SW 1271 (cell line): ENCODE measurements at places on chromosomes 6 and 20.

GRCh38 chr6:166562726-166563125 is 23.8 kb downstream of the RAMACL start:
- no peak for DNase-seq

DNA sequence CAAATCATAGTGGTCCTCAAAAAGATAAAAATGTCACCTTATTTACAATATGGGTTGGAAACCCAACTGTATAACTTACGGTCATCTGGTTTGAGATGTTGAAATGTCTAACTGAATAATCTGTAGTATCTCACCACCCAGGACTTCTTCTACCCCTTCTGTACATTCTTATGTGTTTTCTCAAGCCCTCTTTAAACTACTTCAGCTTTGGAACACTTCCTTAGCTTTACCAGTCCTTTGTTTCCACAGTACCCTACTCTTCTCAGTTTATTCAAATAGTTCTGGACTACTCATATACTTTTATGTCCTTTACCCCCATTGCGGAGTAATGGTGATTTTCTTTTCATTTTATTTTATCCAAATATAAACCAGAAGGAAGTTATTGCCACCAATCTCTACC is 128.6 kb upstream of the FOXO3 start:
- DNase-seq, result no peak

DNA sequence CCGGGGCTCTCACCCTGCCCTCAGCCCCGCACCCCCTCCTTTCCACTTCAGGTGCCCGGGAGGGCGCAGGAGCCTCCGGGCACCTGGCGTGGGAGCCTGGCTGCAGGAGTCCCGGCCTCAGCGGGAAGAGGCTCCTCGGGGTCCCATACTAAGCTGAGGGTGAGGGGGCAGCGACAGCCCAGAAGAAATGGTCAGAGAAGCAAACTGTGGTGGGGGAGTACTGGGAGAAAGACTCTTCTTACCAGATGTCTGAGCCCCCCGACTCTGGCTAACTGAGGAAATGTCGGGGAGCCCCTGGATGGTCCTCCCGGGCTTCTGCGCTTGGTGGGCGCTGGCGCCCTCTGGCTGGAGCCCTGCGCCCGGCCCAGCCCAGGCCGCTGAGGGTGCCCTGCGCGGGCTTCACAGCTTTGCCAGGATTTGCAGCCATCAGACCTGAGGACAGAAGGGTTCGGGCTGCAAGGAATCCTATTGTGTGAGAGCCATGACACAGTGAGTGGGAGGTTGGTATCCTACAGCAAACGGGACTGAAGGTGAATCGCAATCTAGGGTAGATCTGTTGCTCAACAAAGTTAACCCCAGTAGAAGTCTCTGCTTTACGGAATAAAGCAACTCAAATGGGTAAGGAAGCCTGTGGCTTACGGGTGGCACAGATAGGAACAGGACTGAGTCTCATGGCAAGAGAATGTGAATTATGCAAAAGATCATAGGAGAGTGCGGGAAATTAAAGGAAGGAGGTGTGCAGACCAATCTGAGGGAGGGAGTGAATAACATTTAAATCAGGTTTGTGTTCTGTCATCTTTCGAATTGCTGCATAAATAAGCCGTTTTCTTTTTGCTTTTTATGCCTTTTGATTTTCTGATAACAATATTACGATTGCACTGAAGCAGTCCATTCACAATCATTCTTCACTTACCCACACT is 639 bp upstream of the RCAN2 start:
- peak; percentile 32 for DNase-seq

DNA sequence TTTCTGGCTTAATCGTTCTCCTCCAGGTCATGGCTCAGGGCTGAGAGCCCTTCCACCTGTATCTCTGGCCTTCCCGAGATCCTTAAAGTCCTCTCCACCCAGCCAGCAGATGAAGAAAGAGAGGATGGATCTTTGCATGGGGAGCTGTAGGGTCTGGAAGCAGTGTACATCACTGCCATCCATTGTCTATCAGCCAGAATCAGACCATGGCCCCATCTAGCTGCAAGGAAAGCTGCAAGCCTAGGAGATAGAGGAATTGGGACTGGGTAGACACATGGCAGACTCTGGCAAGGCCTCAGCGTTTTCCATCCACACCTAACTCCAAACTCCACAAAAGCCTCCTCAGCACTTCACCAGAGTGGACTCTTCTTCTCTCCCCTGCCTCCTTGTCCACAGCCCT is 113.8 kb upstream of the MAFB start:
- DNase-seq, result no peak

- no peak for DNase-seq
These were observed 40.0 kb downstream of the PLG start for GRCh38 chr6:160742090-160742489.

DNA sequence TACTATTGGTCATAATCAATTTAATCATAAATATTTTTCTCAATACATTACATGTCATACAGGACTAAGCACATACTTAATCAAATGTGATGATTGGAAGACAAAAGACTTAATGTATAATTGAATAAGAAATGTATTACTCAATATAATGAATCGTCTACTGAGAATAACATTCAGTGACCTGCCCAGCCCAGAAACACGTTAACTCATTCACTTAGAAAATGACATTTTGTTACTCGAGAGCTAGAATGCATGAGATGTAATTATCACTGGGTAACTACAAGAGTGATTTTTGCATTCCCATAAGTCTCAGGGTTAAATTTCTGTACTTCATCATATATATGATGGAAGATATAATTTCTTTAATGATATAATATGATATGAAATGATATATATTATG is 444.8 kb downstream of the EYS start:
- DNase-seq, result no peak

GRCh38 chr6:31829633-31830283 is 2.2 kb downstream of the HSPA1B start:
- no peak for DNase-seq

GRCh38 chr6:8268156-8268555 is 165.8 kb upstream of the EEF1E1 start:
- DNase-seq, result no peak

DNA sequence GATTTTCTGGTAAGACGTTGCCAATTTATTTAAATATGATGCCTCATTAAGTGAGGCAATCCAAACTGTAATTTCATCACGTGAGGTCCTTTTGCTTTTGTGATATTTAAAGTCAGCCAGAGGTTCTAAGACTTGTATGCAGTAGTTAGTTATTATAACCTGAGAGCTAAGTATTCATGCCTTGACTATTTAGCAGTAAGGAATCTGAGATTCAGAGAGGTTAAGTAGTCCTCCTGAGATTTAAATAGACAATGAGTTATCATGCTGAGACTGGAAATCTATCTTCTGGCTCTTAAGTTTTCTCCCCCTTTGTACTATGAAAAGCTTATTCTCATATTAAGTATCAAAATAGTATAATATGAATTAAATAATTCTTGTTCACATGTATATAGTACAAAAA is 158.0 kb downstream of the UTRN start:
- DNase-seq, result no peak

DNA sequence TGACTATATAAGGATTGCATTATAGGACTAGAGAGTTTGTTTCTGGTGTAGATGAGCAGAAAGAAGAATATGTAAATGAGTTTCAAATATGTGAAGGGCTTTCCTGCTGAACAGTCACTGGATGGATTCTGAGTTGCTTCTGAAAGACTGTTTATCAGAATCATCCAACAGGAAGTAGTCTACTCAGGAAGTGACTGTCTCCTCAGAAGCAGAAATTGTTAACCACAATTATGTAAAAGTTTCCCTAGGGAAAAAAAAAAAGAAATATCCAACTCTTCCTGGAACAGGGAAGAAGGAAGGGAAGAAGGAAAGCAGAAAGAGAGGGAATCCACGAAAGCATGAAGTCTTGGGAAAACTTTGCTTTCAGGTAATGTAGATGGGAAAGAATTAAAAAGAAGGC is 138.9 kb downstream of the TENT5A start:
- peak; percentile 16 for DNase-seq

DNA sequence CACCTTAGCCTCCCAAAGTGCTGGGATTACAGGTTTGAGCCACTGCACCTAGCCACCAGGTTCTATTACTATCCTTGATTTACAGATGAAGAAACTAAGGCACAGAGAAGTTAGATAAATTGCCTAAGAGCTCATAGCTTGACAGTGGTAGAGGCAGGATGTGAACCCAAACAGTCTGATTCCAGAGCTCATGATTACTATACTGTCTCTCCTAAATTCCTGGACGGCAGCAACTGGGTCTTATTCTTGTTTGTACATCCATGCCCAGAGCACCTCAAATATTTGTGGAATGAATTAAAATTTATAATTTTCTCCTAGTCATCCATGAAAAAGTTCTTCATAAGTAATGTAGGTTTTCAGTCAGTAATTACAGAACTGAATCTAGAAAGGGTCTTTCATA is 15.1 kb downstream of the PDSS2 start:
- DNase-seq, result no peak
